ENCODE measurements at places on chromosomes 3 and 15.

DNA sequence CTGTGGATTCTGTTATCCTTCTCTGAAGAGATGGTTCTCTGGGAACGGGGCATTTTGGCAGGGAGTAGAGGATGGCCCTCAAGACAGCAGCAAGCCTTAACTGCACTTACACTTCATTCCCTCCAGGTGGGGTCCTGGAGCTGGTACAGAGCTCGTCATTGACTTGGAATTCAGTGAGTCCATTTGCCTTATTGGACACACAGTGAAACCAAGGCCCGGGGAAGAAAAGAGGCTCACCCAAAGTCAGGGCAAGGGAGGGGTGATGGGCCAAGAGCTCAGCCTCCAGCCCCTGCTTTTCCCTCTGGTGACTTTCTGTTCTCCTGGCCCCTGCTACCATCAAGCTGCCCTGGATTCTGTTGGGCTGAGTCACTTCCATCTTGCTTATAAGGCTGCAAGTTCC lies 125.6 kb downstream of the ETFA start:
- no peak for DNase-seq

- no peak for DNase-seq
Measured at GRCh38 chr15:85771271-85771670, 23.5 kb downstream of the KLHL25 start.

- no peak for DNase-seq
Measured at GRCh38 chr3:17063596-17063995, 178.8 kb downstream of the PLCL2 start.

GRCh38 chr15:84611631-84612030 lies 10.8 kb downstream of the ZSCAN2 start:
- DNase-seq = no peak

GRCh38 chr3:43958005-43958770 lies 267.4 kb downstream of the ABHD5 start:
- no peak for DNase-seq

Data from stimulated activated CD8-positive, alpha-beta memory T cell treated with anti-CD3 and anti-CD28 coated beads, Interleukin-4, amount 100 ng/mL, for 1 hour (primary cell).